ENCODE measurements at places on chromosomes 7 and 10.

DNA sequence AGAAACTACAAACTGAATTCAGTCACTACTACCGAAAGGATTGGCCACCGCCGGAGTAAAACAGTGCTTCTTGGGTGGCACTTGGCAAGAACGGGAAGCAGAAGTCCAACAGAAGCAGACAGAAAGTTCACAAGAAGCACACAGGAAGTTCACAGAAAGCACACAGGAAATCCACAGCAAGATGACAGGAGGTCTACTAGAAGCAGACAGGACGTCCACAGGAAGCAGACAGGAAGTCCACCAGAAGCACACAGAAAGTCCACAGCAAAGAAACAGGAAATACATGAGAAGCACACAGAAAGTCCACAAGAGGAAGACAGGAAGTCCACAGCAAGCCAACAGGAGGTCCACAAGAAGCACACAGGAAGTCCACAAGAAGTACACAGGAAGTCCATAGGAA lies 399.2 kb upstream of the AUTS2 start:
- DNase-seq: no peak

- no peak for DNase-seq
Measured at GRCh38 chr10:73054286-73054685, 42.4 kb downstream of the P4HA1 start.

DNA sequence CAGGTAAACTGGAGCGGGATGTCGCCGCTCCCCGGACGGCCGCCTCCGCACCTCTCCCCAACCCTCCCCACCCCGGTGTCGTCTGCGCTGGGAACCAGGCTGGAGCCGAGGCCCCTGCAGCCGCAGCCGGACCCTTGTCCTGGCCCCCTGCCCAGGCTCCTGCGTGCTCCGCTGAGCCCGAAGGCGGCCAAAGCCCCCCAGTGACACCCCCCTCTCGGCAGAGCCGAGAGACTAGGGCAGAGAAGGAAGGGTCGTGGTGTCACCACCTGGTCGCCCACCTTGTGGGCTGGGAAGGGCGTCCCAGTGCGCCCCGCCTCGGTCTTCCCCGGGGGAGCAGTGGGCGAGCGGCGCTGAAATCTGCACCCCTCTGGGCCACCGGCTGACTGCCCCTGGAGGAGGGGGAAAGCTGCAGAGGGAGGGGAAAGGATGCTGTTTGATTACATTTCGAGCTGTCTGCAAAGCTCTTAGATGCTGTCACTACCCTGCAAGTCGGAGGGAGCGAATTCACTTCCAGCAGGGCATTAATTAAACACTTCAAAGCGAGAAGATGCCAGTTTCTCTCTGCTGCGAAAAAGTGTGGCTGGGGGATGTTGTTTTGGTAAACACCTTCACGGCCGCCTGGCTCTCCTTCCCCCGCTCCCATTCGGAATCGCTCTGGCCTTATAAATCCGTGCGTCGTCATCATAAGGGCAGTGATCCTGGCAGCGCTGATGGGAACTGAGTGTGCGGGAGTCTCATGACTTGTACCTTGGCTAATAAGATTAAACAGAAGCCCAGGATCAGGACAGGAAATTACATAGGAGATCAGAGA lies 622 bp downstream of the DYNC1I1 start:
- DNase-seq: peak; percentile 9

DNA sequence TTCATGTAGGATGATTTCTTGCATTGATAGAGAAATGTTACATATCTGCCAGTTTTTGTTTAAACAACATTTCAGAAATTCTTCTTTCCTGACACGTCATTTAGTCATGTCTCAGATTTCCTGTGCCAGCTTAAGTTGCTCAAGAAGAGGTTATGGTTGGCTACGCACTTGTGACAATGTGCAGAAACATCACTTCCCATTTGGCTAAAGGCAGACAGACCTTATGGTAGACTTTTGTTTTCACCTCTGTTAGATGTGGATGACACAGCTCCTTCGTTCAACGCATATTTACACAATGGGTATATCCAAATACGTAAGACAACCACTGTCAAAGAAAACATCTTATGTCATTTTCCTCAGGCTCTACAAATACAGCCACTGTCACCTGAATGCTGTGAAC lies 125.8 kb downstream of the DOCK4 start:
- no peak for DNase-seq

GRCh38 chr7:95933618-95934017 lies 161.3 kb downstream of the DYNC1I1 start:
- no peak for DNase-seq

GRCh38 chr7:128910569-128910945 lies at the start of gene KCP:
TSS of gene KCP (minus strand) at chr7:128910709. CDS start at chr7:128910676, 33 bp downstream.
- DNase-seq: no peak

DNA sequence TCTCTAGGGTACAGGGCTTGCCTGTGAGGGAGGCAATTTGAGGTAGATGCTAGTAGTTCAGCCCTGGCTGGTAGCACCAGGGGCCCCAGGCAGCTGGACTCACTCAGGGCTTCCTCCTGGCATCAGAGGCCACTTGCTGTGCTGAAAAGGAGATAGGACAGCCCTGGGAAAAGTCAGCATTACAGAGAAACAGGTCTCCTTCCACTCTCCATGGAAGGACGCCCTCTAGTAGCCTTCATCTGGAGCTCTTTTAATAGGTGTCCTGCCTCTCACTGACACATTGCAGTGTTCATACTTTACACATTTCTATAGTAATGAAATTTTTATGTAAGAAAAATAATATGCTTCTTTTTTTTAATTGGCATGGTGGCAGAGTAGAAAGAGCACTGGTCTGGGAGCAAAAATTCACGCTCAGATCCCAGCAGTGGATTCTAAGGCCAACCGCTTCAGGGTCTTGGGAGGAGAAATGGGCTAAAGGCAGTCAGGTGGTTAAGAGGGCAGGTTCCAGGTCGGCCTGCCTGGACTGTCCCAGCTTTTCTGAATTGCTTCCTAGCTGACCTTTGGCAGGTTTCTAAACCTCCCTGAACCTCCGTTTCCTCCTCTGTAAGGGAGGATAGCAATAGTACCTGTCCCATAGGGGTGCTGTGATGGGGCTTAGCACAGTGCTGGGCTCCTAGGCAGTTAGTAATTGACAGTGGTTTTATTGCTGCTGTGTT lies 35.8 kb downstream of the AIFM2 start:
- DNase-seq: no peak

DNA sequence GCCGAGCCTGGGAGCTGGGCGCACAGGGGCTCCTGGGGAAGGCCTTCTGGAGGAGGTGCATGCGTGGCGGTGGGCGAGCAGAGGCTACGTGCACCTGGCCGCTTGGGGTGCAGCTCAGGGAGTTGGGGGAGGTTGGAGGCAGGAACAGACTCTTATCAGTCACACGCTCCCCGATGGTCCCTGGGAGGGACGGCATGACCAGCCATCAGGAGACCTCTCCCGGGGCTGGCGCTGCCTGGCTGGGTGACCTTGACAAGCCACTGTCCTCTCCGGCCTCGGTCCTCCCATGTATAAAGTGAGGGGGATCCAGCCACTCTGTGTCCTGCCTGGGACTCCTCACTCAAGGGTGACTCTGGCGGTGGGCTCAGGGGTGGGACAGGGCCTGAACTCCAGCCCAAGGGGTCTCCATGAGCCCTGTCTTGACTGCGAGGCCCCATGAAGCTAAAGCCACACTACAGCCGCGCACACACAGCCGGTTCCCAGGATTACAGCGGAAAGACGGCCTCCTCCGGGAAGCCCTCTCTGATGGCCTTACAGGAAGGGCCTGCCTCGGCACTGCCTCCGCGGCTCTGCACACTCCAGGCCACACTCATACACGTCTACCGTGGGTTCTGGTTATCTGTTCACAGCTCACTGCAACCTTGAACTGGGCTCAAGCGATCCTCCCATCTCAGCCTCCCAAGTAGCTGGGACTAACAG lies 2.3 kb downstream of the TMEM184A start:
- no peak for DNase-seq

DNA sequence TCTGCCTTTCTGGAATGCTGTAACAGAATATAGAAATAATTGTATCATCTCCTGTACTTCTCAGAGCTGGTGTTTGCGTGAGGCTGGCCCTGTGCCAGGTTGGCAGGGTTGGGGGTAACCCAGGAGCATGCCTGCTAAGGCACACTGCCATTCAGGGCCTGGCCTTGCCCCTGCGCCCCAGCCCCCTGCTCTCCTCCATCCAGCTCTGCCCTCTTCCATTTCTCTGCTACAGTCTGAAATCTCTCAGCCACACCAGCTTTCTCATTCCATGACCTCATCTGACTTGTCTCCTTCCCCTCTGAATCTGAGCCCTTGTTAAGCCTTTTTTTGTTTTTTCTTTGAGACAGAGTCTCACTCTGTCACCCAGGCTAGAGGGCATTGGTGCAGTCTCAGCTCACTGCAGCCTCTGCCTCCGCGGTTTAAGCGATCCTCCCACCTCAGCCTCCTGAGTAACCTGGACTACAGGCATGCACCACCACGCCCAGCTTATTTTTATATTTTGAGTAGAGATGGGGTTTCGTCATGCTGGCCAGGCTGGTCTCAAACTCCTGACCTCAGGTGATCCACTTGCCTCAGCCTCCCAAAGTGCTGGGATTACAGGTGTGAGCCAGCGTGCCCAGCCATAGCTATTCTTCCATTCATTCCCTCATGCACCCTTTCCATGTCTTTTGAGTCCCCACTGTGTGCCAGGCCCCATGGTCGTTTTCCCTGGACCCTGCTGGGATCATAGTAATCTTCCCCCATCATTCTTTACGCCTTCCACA lies 206.8 kb downstream of the CUX1 start:
- DNase-seq: no peak

DNA sequence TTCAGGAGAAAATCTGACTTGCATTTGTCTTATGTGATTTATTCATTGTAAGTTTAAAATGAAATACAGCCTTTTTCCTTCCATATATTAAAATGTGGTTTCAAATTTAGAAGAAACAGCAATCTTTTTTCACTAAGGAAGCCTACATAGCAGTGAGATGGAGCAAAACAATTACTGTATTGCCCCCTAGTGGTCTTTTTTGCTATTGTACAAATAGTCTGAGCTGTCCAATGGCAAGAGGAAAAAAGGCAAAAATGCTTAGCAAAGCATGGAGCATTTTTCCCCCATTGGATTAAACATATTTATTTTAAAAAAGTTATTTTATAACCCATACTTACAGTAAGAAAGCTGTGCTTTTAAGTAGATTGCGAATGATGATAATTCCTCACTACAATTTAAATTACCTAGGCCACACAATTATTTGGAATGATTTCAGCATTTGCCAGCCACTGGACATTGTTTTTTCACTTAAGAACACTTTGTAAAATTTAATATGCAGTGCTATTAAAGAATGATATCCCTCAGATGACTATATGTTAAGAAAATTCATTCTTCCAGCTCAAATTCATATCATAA lies 119.5 kb downstream of the CPED1 start:
- DNase-seq: peak; percentile 68

- DNase-seq: peak; percentile 72
Measured at GRCh38 chr10:15344876-15345285, 26.2 kb downstream of the FAM171A1 start.

GRCh38 chr10:6167456-6167855 lies 35.3 kb upstream of the PFKFB3 start:
- DNase-seq: no peak

DNA sequence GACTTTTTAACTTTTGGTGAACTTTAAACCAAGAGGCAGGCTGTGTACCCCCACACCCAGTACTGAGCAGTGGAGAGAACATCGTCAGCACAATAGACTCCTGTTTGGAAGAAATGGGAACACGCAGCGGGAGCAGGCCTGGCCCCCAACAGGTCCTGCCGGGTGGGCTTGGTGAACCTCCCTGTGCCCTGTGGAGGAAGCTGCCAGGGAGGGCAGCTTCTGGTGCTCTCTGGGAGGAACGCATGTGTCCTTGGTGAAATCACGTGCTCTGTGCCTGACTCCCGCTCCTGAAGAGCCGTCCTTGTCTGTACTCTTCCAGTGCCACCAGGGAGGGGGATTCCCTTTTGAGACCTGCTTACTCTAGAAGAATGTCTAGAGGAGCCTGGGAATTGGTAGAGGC lies 31.6 kb downstream of the CHAT start:
- no peak for DNase-seq

DNA sequence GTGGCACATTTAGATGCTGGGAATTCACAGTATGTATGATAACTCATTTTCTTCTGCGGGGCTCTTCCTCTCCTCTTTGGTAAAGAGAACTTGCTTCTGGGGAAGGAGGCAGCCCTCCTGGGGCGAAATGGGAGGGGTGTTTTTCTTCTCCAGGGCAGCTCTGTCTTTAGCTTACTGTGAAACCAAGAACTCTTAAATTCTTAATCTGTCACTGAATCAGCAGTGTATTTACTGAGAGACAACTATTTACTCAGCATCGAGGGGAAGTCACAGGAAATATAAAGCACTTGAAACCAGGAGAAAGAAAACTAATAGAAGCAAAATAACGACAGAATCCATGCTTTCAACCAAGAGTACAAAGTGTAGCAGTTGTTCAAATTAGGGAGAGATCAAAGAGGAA lies 158.2 kb upstream of the AGK start:
- DNase-seq: no peak

GRCh38 chr7:94195201-94195600 lies 191.0 kb upstream of the BET1 start:
- DNase-seq: no peak

DNA sequence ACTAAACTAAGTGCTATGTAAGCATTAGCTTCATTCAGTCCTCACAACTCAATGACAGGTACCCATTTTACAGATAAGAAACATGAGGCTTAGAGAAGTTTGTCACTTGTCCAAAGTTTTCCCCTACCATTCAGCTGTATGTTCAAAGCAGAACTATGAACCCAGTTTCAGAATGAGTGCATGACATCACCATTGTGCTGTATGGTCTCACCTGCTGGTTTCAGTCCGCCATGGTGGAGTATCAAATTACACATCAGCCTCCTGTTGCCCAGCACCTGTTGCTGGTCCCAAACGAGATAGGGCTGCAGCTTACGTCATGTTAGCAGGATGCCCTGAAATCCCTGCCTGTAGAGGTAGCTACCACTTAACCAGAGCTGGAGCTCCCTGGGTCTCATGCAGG lies 95.0 kb downstream of the DYNC1I1 start:
- peak; percentile 23 for DNase-seq

- DNase-seq: no peak
Measured at GRCh38 chr7:116492654-116493109, 6.9 kb upstream of the CAV2 start.

- DNase-seq: no peak
Measured at GRCh38 chr7:48307041-48307714, 135.9 kb downstream of the ABCA13 start.

DNA sequence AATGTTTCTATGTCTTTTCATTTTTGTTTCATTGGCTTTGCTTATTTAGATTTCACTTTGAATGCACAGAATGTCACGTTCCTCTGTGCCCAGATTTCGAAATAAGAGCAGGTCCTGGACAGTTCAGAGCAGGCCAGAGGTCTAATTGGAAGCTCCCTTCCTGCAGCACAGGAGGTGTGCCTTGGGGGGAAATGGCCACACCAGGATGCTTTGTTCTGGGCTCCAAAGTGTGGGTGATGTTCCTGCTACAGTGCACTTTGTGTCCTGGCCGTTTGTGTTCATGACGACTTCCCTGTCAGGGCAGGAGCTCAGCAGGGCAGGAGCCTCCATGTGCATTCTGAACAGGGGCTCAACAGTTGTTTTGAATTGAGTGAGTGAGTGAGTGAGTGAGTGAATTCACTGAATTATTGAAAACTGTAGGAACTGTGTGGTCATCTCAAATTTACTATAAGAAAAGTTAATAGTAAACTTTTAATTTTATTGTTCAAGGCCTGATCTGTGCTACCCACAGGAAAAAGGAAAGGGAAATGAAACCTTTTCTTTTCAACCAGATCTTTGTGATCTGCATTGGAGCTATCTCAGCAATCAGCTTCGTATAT lies 109.5 kb upstream of the GJD4 start:
- no peak for DNase-seq

GRCh38 chr10:103367782-103368518 lies at the start of gene TAF5:
TSS of gene TAF5 (plus strand) at chr10:103367976. CDS start at chr10:103367990, 14 bp downstream.
- DNase-seq: peak; percentile 96

GRCh38 chr7:27080844-27081436 lies 14.9 kb downstream of the HOXA1 start:
- peak; percentile 75 for DNase-seq

- DNase-seq: peak; percentile 93
Measured at GRCh38 chr7:81161451-81162075, 242.7 kb upstream of the SEMA3C start.

Measured in SW480 (cell line).